Activated naive CD8-positive, alpha-beta T cell treated with anti-CD3 and anti-CD28 coated beads for 36 hours (primary cell): ENCODE measurements at places on chromosomes 6 and 20. TPM values are rescaled to one million over a fixed set of nuclear protein-coding genes. Genes with fewer than 3 reads are reported as not detected.

GRCh38 chr6:112936079-112936472 lies 588.9 kb downstream of the RFPL4B start:
- DNase-seq = no peak

- DNase-seq = no peak
These were observed 348.6 kb downstream of the CD109 start for GRCh38 chr6:74044417-74045096.

GRCh38 chr20:44157061-44157460 lies 29.9 kb downstream of the JPH2 start:
- DNase-seq = no peak

DNA sequence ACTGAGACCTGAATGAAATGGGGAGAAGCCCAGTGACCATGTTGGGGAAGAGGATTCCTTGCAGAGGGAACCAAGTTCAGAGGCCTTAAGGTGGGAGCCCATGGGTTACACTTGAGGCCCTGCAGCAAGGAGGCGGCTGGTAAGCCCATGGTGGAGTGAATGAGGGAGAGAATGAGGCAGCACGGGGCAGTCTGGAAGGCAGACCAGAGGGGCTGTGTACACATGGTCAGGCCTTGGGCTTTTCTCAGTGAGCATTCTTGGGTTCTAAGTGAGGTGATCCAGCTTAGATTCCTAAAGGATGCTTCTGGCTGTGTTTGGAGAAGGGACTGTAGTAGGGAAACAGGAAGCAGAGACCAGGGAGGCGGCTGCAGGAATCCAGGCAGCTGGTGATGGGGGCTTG lies 19.0 kb downstream of the RNF114 start:
- DNase-seq = no peak

- no peak for DNase-seq
These were observed 139.9 kb downstream of the RPS12 start for GRCh38 chr6:132954222-132954621.

GRCh38 chr20:50038574-50038991 lies 55.8 kb downstream of the SNAI1 start:
- DNase-seq = no peak

DNA sequence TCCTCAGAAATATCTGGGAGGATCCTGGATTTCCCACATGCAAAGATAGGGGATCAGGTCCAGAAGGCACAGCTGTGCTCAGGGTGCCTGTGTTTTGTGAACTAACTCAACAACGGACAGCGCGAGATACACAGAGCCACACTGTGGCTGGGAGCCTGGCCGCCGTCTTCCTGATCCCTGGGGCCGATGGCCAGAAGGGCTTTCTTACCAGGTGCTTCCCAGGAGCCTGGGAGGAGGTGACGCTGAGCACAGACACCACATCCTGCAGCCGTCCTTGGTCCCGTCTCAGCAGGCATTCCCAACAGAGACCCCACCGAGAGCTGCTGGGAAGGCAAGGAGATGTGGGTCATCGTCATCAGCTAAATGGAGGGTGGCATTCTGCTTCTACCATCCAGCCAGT lies 144.6 kb upstream of the AFDN start:
- DNase-seq = no peak

- no peak for DNase-seq
These were observed 211.0 kb downstream of the WDR27 start for GRCh38 chr6:169490830-169491229.

GRCh38 chr20:16057651-16058050 lies 515.6 kb downstream of the KIF16B start:
- DNase-seq = no peak

The SLC24A3 gene
- total RNA-seq = not detected

The KHDC1L gene
- total RNA-seq = not detected
